ENCODE measurements at places on chromosomes 5 and 9. TPM values are rescaled to one million over a fixed set of nuclear protein-coding genes. Genes with fewer than 3 reads are reported as not detected.

DNA sequence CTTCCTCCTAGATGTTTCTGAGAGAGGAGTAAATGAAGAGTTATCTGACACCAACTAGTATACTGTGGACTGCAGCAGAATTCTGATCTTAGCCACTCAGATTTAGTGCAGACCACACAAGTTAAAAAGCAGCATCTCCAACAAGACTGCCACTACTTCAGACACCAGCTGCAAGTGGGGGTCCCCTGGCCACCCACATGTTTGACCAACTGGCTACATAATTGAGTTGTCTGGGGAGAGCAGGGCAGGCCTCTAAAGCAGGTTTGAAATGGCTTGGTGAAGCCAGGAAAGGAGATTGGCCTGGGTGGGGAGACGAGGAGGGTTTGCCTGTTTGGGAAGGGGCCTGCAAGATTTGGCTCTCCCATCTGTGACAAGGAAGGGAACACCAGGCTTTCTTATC, 40.5 kb upstream of the FAM81B start:
- no peak for DNase-seq

GRCh38 chr5:142014911-142015584, 2.2 kb upstream of the GNPDA1 start:
- peak; percentile 68 for DNase-seq

NMUR2 gene
- total RNA-seq, result not detected

GRK6 gene
- 104 TPM for total RNA-seq

TLE1 gene
- 0.20 TPM for total RNA-seq

MAMDC4 gene
- total RNA-seq, result 21.5 TPM
